ENCODE measurements at places on chromosomes 11 and 22.

DNA sequence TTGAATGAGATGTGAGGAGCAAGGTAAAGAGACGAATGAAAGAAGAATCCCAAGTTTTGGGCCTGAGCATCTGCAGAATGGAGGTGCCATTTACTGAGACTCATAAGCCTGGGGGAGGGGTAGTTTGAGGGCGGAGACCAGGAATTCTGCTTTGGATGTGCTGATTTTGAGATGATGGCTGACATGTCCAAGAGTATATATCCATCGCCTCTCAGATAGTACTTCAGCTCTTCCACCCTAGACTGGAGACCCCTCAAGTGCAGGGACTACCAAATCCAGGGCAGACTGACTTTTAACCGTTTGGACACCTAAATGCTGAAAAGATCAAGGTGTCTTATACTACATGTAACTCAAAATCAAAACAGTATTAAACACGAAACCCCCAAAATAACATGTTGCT, 1.3 kb upstream of the SDF2L1 start:
- H3K27ac ChIP-seq = no peak overlapping the region
- H3K4me3 ChIP-seq = no peak overlapping the region
- DNase-seq = no peak
- H3K36me3 ChIP-seq = 0 out of 2 replicates have a peak, but pooled peaks cover 3% of the 10 kb centered on the region
- no peaks in the 10 kb centered on the region for H3K4me1 ChIP-seq

DNA sequence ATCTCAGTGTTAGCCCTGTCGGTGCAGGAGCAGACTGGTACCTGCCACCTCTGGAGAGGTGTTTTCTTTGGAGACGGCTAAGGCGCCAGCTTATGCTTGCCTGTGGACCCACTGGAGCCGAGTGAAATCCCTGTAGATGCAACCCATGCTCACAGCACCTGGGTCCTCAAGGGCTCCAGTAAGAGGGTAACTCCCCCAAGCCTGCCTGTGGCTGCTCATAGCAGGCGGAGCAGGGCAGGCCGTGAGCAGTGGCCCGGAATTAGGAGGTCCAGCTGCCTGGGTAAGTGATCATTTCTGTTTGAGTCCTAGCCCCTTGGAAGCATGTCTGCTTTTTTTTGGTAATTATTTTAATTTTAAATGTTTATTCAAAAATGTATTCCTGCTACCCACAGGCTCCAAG, 43.8 kb downstream of the NAT10 start:
- H3K4me3 ChIP-seq = no peak overlapping the region
- no peak for DNase-seq
- no peak overlapping the region for H3K27ac ChIP-seq
- H3K36me3 ChIP-seq = peaks cover 34% of the 10 kb centered on the region
- H3K4me1 ChIP-seq = no peaks in the 10 kb centered on the region

DNA sequence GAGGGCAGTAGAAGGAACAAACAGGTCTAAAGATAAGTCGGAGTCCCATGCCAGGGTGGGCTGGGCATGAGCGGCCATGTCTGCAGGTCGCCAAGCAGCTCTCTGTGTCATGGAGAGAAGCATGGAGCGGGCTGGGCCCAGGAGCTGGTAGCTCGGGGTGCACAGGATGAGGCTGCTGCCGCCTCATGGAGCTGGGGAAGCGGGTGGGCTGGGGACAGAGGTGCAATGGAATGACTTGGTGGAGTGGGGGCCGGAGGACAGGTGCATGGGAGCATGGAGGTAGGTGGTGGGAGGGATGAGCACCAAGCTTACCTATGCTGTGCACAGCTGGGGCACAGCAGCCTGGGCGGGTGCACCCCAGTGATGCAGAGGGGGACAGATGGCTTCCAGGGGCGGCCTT, 3.6 kb downstream of the NRXN2 start:
- DNase-seq = no peak
- H3K27me3 ChIP-seq = peaks cover 9% of the 10 kb centered on the region
- H3K4me1 ChIP-seq = peaks cover 11% of the 10 kb centered on the region
- no peak overlapping the region for H3K4me3 ChIP-seq
- H3K27ac ChIP-seq = no peak overlapping the region

DNA sequence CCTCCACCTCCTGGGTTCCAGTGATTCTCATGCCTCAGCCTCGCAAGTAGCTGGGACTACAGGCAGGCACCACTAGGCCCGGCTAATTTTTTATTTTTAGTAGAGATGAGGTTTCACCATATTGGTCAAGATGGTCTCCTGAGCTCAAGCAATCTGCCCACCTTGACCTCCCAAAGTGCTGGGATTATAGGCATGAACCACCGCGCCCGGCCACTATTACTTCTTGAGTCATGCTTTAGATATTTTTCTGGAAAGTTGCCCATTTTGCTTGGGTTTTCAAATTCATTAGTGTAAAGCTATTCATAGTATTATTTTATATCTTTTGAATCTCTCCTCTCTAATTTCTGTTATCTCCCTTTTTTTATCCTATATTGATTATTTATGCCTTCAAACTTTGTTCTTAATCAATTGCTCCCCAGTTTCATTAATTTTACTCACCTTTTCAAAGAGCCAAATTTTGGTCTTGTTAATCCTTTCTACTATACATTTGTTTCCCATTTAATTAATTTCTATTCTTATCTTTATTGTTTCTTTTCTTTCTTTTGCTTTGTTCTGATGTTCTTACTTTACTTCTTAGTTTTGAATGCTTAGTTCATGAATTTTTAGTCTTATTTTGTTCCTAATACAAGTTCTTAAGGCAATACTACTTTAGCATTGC, 10.3 kb upstream of the RAC2 start:
- no peak for DNase-seq
- H3K27ac ChIP-seq = no peak overlapping the region

- H3K4me3 ChIP-seq = no peak overlapping the region
- peak; percentile 70 for DNase-seq
- no peaks in the 10 kb centered on the region for H3K27me3 ChIP-seq
- no peak overlapping the region for H3K27ac ChIP-seq
These were observed 10.4 kb upstream of the SUN2 start for GRCh38 chr22:38766076-38766777.

DNA sequence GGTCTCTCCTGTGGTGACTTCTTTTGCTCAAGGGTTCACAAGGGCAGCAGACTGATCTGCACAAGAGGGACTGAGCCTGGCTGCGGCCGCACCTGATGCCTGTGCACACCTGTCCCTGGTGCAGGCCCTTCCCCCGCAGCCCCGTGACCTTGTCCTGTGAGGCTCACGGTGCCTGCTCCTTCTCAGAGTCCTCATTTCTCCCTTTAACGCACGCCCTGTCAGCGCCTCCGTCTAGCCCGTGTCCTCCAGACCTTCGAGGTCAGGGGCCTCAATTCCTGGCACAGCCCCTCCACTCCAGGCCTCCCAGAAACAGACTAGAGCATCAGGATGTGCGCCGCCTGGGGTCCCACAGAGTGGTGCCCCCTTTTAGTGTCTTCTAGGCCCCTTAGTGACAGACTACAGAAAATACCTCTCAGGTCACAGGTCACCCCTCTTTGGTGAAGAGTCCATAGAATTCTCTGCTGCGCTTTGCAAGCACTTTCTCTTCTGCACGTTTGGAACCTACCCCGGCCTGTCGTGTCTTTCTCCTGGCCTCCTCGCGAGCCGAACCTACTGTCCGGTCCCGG, 1.0 kb upstream of the DRD4 start:
- peaks cover 8% of the 10 kb centered on the region for H3K4me1 ChIP-seq
- no peak overlapping the region for H3K27ac ChIP-seq
- H3K27me3 ChIP-seq = peaks cover 27% of the 10 kb centered on the region
- H3K36me3 ChIP-seq = no peaks in the 10 kb centered on the region
- no peak for DNase-seq

GRCh38 chr11:133950421-133950820, 6.3 kb downstream of the IGSF9B start:
- H3K4me3 ChIP-seq = no peak overlapping the region
- DNase-seq = no peak
- H3K27me3 ChIP-seq = no peaks in the 10 kb centered on the region
- no peak overlapping the region for H3K27ac ChIP-seq

DNA sequence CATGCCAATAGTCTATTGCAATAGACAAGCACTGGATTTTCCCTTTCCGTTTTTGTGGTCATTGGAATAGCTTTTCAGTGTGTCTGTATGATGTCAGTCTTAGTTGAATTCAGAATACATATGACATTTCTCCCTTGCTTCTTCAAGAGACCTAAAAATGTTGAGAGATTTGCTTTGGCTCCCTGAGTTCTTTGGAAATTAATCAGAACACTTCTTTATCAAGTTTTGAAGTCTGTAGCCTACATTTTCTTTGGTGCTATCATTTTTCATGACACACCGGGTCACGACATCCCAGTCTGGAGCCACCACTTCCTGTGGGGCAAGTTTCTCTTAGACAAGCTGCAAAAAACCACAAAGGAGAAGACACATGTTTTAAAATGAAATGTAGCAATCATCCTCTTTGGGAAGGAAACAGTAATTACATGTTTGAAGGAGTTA, 847.1 kb downstream of the OPCML start:
- no peak overlapping the region for H3K4me3 ChIP-seq
- H3K4me1 ChIP-seq = no peaks in the 10 kb centered on the region
- no peak for DNase-seq
- no peaks in the 10 kb centered on the region for H3K36me3 ChIP-seq
- no peaks in the 10 kb centered on the region for H3K27me3 ChIP-seq

- H3K4me1 ChIP-seq = no peaks in the 10 kb centered on the region
- H3K27ac ChIP-seq = no peak overlapping the region
- H3K27me3 ChIP-seq = no peaks in the 10 kb centered on the region
These were observed 39.9 kb downstream of the MN1 start for GRCh38 chr22:27761665-27762064.

GRCh38 chr22:39185601-39186012, 33.1 kb upstream of the CBX7 start:
- no peaks in the 10 kb centered on the region for H3K4me1 ChIP-seq
- no peak overlapping the region for H3K4me3 ChIP-seq
- DNase-seq = no peak

DNA sequence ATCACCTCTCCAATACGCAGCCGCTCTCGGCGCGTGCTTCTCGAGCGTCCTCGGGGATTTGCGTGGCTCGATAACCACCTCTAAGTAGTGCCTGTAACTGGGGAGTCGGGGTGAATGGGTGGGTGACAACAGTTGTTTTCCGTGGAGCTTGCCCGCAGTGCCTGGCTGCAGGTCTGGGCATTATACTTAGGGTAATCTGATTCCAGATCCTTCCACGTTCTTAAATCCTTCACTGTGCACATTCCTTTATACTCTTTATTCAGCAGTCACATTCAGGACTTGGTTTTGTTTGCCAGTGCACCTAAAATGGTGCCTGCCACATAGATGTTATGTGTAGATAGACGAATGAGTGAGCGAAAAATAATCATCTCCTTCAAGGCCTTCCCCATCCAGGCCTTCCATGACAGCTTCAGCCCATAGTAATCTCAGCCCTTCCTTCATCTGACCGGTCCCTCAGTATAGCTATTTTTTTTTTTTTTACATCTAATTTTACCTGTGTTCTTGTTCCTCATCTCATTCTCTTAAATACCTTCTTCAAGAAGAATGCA, 602 bp downstream of the NAT10 start:
- H3K4me1 ChIP-seq = no peaks in the 10 kb centered on the region
- no peak for DNase-seq
- H3K4me3 ChIP-seq = peak overlapping the region; percentile 62
- H3K27ac ChIP-seq = no peak overlapping the region
- H3K27me3 ChIP-seq = no peaks in the 10 kb centered on the region

DNA sequence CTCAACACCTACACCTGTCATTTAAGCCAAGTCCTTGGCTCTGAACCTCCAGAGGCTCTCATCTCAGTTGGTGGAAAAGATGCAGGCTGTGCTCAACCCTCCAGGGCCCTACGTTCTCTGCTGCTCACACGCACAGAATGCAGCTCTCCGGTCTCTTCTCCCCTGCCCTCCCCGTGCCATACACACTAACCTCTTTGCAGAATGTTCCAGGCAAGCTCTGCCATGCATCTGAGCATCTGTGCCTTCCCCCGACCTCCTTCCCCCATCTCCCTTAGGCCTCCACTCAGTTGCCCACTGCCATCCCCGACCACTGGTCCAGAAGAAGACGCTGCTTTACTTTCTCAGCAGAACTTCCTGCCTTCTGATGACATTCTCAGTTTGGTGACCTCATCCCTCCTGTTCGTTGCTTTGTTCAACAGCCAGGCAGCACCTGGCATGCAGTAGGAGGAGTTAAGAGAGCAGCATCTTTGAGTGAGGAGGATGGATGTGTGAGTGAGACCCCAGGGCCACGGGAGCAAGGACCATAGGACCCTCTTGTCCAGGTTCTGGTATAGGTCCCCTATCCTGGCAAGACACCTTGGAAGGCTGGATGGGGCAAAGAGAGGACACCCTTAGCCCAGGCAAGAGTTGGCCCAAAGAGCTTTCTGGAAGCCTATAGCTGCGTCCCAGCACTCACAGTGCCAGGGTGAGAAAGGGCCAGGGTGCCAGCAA, 598.0 kb downstream of the BRD1 start:
- H3K27me3 ChIP-seq = no peaks in the 10 kb centered on the region
- DNase-seq = no peak
- no peaks in the 10 kb centered on the region for H3K4me1 ChIP-seq
- no peaks in the 10 kb centered on the region for H3K36me3 ChIP-seq
- H3K4me3 ChIP-seq = no peak overlapping the region

DNA sequence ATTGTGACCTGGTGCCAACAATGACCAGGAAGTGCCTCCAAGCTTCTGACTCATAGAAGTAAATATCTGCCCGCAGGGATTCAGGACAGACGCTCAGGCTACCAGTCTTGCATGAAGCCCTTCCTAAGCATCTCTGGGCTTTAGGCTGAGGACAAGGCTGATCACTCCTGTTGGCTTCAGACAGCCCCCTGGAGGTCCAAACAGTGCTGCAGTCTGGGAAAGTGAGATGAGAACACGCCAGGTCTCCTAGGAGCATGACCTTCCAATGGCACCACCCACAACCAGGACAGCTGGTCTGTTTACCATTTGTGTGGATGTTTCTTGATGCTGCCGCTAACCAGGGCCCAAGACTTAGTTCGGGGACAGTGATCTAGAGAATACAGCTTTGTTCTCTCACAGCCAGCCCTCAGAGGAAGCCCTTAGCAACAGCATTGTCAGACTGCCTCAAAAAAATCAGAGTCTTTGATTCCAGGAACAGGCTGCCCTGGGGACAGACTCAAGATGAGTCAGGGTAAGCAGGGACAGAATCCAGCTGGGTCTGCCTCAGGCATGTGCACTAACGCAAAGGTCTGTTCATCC, 111.2 kb downstream of the ZNF280B start:
- no peak overlapping the region for H3K27ac ChIP-seq
- H3K4me3 ChIP-seq = no peak overlapping the region
- no peaks in the 10 kb centered on the region for H3K4me1 ChIP-seq
- H3K27me3 ChIP-seq = peaks cover 62% of the 10 kb centered on the region
- no peak for DNase-seq

- H3K36me3 ChIP-seq = no peaks in the 10 kb centered on the region
- no peak overlapping the region for H3K27ac ChIP-seq
- H3K4me1 ChIP-seq = no peaks in the 10 kb centered on the region
- H3K27me3 ChIP-seq = no peaks in the 10 kb centered on the region
- no peak for DNase-seq
- no peak overlapping the region for H3K4me3 ChIP-seq
These were observed 911.5 kb upstream of the RAG2 start for GRCh38 chr11:37509506-37509905.

DNA sequence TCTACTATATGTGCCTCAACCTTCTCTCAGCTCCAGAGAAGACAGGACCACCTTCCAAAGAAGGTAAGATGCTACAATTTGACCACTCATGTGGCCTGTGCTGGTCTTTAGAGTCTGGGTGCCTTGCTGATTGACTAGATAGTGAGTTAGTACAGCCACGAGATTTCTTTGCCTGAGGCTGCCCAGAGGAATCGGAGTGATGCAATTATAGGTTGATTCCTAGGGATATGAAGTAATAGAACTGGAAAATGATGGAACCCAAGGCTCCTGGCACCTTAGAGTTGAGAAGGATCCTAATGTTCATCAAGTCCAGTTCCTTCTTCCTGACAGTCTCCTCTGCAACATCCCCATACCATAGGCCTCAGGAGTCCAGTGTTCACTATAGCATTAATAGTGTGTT, 46.5 kb upstream of the CCDC134 start:
- no peaks in the 10 kb centered on the region for H3K36me3 ChIP-seq
- DNase-seq = no peak
- no peak overlapping the region for H3K27ac ChIP-seq
- no peaks in the 10 kb centered on the region for H3K27me3 ChIP-seq
